Natural killer cell (primary cell): ENCODE measurements at places on chromosomes 13 and 19. TPM values are rescaled to one million over a fixed set of nuclear protein-coding genes. Genes with fewer than 3 reads are reported as not detected.

Gene CCDC70
- total RNA-seq, result not detected

DNA sequence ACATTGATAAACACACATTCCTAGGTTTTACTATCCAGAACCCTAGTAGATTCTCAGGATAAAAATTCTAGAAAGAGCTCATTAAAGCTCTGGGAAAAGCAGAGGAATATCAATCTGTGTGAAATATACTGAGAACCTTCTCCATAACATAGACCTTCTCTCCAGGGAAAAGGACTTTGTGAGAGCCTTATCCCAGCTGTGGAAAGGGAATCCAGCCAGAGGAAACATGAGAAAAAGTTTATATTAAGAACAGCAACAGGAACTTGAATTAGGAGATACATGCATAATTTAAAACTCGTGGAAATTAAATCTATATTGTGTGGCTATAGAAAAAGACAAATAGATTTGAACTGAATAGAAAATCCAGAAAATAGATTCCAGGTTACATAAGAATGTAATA lies 1639.9 kb downstream of the EFNB2 start:
- no peak for DNase-seq

DNA sequence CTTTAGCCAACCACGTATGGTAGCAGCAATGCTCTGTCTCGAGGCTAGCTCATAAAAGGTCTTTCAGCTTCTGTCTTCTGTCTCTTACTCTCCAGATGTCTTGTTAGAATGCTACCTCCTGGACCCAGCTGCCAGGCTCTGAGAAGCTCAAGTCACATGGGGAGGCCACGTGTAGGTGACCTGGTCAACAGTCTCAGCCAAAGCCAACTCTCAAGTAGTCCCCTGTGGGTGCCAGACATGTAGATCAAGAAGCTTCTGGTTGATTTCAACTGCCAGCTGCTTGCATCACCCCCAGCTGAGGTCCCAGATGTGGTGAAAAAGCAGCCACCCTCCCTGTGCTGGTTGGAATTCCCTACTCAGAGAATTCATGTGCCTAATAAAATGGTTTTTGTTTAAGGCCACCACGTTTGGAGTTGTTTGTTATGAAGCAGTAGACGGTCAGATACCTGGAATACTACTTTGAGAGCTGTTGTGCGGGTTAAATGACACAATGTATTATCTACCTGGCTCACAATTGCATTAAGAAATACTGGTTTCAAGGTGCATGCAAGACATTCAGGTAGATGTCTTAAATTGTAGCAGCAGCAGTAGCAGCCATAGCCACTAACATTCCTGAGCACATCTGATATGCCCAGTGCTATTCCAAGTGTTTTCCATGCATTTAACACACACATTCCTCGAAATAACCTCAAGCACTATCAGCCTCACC lies 131.0 kb upstream of the RFC3 start:
- no peak for DNase-seq

DNA sequence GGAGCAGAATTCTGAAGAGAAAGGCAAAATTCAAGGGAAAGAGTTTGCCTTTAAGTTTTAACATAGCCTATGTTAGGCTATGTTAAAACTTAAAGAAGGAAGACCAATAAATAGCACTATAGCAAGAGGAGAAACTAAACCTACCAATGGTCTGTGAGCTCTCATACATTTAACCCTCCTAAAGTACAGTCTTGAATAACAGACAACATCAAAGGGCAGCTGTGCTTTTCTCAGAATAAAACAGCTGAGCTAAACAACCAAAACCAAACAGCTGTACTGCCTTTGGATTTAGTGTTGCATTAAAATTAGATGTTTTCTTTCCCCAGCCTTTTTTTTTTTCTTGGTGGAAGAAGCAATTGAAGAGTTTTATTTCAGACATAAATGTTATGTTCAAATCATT lies 34.0 kb downstream of the KLF5 start:
- peak; percentile 10 for DNase-seq

Gene FUT3
- not detected for total RNA-seq

Gene NCR1
- total RNA-seq, result 244 TPM
